ENCODE measurements at places on chromosomes 12 and 14.

- DNase-seq: no peak
Measured at GRCh38 chr14:99195602-99196309, 76.2 kb downstream of the BCL11B start.

DNA sequence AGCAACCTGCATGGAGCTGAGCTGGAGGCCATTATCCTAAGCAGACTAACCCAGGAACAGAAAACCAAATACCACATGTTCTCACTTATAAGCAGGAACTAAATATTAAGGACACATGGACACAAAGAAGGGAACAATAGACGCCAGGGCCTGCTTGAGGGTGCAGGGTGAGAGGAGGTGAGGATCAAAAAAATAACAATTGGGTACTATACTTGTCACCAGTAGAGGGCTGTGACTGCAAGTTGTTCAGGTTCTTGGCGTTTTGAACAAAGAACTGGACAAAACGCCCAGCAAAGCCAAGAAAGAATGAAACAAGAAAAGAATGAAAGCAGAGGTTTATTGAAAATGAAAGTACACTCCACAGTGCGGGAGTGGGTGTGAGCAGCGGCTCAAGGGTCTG, 208.5 kb upstream of the NEDD1 start:
- DNase-seq: no peak

GRCh38 chr14:95763875-95764274, 50.0 kb upstream of the TCL1A start:
- DNase-seq: no peak

DNA sequence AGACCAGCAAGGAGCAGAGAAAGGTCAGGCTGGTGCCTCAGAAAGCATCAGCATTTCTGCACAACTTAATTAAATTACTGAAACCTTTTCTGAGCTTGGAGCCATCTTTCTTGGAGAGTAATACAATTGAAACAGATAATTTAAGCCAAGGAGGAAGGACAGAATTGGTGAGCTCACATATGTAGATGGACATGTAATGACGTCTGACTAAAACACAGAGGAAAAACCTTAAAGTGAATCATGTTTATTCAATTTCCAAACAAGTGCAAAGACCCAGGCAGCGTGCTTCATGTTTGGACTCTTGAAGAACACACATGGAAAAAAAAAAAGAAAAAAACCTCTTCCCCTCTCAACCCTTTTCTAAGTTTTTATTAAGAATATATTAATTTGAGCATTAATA, 19.0 kb downstream of the SUSD6 start:
- DNase-seq: no peak

GRCh38 chr12:58148405-58148804, 207.0 kb downstream of the ATP23 start:
- DNase-seq: no peak

- no peak for DNase-seq
Measured at GRCh38 chr12:6696690-6697583, 3.7 kb downstream of the PIANP start.

GRCh38 chr14:60179431-60179869, 14.3 kb upstream of the DHRS7 start:
- DNase-seq: no peak

DNA sequence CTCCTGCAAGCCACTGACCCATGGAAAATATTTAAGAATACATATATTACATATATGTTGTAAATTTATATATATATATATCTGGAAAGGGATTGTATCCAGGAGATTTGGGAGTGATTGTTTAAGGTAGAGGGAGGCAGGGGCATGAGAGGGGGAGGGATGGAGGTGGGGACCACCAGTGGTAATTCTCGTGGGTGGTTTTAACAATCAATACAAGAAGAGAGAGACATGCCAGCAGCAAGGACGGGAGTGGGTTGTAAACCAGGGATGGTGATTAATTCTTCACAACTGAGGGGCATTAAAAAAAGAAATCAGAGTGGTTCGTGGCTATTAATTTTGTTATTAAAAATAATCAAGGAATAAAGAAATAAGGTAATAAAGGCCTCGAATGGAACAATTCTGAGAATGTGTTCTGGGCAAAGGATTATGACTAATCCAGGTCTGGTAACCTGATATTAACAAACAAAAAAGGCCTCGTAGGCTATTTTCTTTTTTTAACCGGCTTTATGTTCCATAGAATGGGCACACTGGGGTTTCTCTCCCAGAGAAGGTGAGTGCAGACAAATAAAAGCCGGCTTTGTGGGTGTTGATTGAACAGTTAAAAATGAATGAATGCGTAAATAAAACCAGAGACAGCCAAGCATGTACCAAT, 8.3 kb upstream of the RTL1 start:
- DNase-seq: no peak

DNA sequence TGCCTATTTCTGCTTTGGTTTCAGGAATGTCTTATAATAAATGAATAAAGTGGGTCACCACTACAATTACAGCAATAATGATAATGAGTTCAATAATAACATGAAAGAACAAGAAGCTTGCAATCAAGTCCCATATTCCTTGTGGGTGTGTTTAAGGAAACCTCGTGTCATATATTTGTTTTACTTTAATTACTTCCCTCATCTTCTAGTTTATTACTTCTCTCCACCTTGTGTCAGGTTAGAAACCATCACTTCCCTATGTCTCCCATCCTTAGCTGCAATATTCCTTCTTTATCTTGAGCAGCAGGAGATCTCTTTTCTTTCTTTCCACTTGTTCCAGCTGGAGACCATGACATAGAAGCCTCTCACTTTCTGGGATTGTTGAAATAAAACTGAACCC, 384.0 kb upstream of the TMEM132C start:
- DNase-seq: no peak

- DNase-seq: no peak
Measured at GRCh38 chr14:39302124-39302810, 68.6 kb downstream of the MIA2 start.

- DNase-seq: no peak
Measured at GRCh38 chr12:120092551-120093335, 23.8 kb downstream of the RAB35 start.

GRCh38 chr12:95963096-95963495, 20.0 kb downstream of the AMDHD1 start:
- no peak for DNase-seq

DNA sequence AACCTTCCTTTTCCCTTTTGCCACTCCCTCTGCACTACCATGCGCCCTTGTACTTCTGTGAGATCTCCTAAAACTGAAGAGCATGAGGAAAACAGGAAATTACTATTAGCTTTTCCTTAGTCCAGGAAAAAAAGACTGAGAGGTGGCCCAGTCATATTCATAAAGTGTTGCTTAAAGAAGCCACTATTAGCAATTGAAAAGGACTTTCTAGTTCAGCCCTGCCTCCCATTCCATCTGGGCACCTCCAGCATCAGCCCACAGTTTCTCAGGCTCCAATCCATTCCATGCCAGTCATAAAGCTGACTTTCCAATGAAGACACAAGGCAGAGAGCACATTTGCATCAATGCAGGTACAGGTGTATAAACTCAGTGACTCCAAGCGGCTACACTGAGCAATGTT, 19.9 kb upstream of the AMIGO2 start:
- no peak for DNase-seq

- DNase-seq: no peak
Measured at GRCh38 chr12:19630536-19630935, 191.2 kb downstream of the AEBP2 start.

DNA sequence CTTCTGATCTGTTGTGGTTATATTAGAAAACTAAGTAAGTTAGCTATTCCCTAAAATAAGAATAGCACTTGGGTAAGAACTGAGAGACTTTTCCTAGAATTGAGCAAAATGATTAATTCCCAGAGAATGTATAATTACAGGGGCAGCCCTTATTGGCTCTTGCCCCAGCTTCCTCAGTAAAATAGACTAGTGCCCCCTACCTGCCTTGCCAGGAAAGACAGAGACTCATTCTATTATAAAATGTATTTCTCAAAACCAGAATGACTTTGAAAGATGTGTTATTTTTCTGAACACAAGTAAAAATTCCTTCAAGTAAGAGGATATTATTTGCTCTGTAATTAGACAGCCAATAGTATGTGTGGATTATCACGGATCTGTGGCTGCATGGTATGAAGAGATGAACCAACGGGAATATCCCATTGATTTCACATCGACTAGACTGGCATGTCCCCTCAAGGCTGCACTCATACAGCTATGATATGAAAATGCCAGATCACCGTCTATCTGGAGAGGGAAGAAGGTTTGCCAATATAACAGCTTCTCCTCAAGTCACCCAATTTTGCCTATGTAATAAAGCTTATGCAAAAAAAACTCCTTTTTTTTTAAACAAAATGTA, 7.4 kb upstream of the GLRX5 start:
- DNase-seq: no peak

- DNase-seq: no peak
Measured at GRCh38 chr14:33880330-33880729, 70.5 kb downstream of the EGLN3 start.

DNA sequence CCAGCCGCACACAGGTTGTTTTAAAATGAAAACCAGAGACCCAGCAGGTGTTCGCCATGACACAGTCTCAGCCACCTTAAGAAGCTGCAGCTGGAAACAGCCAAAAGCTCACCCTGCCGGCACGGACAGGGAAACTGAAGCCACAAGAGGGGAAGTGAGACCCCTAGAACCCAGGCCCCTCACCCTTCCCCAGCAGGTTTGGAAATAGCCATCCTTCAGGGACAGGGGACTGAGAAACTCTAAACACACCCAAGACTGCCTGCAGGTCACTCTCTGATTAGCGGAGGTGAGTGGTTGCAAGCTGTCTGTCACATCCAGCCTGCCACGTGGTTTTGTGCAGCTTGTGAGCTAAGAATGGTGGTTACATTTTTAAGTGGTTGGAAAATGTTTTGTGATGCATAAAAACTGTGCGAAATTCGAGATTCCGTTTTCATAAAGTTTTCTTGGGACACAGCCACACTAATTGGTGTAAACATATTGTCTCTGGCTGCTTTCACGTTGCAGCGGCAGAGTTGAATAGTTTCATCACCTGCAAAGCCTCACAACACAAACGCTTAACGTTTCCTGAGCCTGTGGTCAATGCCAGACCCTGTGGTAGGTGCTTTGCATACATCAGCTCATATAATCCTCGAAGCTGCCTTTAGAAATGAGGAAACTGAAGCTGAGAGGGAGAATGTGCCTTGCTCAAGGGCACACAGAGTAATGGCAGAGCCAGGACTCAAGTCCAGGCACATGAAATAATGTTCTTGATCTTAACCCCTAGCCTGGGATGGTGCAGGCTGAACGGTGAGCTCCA, 1.7 kb upstream of the SELPLG start:
- peak; percentile 70 for DNase-seq

GRCh38 chr14:81211844-81212243, 8.9 kb downstream of the GTF2A1 start:
- no peak for DNase-seq

- peak; percentile 98 for DNase-seq
Measured at GRCh38 chr14:103121846-103122584, 1.2 kb upstream of the TNFAIP2 start.

GRCh38 chr12:26629864-26630263, 203.1 kb downstream of the ITPR2 start:
- DNase-seq: no peak

- DNase-seq: no peak
Measured at GRCh38 chr12:51011955-51012354, 14.2 kb downstream of the SLC11A2 start.

- DNase-seq: no peak
Measured at GRCh38 chr14:79543967-79544697, 667.2 kb downstream of the DIO2 start.

GRCh38 chr14:57610631-57611030, 117.0 kb upstream of the CCDC198 start:
- DNase-seq: no peak

GRCh38 chr12:4766445-4766844, 46.2 kb downstream of the GALNT8 start:
- no peak for DNase-seq

DNA sequence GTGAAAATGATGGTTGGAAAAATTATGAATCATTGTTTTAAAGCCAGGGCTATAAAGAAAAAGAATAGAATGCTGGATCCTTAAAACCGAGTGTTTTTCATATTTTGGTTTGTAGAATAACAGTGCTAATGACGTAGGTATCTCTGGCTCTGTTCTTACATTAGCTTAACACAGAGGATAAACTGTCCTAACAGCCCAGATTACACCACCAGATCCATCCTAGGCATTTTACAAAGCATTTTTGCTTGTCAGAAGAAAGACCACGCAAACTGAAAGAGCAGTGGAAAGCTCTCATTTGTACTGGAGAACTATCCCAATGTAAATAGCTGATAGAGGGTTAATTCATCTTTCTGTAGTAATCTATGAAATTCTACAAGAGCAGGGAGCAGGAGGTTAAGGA, 13.6 kb downstream of the IFT81 start:
- no peak for DNase-seq

DNA sequence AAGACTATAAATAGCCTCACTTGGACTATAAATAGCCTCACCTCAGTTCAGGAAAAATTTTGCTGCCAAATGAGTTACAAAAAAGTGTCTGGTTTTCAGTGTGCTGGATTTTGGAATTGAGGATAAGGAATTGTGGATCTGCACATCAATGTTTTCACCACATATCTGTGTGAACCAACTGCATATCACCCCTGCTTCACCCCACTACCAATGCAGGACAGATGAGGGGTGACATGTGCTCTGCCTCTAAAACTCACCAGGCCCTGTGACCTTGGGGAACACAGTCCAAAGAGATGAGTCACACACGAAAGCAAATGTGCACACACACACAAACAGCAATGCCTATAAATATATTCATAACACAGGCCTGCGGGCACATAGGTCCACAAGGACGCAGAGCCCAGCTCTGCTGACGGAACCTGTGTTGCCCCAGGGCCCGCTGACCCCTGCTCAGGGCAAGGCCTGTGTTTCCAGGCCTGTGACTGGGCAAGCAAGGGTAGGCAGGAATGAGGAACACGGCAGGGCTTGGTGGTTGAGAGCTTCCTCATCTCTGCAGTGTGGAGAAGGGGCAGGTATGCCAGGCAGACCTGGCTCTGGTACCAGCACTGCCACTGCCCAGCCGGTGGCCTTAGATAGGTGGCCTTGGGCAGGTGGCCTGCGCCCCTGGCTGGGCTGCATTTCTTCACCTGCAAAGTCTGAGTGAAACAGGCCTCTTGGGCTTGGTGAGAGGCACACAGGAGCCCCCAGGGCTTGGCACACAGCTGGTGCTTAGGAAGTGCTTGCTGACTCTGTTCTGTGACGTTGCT, 82.4 kb downstream of the ARL6IP4 start:
- no peak for DNase-seq

DNA sequence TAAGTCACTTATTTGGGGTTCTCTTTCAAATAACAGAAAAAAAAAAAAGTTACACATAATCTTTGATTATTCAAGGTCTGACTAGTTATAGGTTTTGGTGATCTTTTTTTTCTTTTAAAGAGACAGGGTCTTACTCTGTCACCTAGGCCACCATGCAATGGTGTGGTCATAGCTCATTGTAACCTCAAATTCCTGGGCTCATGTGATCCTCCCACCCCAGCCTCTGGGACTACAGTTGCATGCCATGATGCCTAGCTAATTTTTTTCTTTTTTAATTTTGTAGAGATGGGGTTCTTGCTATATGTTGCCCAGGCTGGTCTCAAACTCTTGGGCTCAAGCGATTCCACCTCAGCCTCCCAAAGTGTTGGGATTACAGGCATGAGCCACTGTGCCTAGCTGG, 56.5 kb upstream of the CFL2 start:
- no peak for DNase-seq

- DNase-seq: no peak
Measured at GRCh38 chr12:124259154-124260066, 35.5 kb upstream of the RFLNA start.

GRCh38 chr12:32083489-32083888, 23.2 kb upstream of the BICD1 start:
- DNase-seq: no peak

- DNase-seq: no peak
Measured at GRCh38 chr12:57006809-57007475, 596 bp upstream of the ZBTB39 start.

- DNase-seq: no peak
Measured at GRCh38 chr14:20732979-20733635, 12.6 kb upstream of the EDDM3A start.
